ENCODE measurements at places on chromosomes 3 and 15. TPM values are rescaled to one million over a fixed set of nuclear protein-coding genes. Genes with fewer than 3 reads are reported as not detected.

- DNase-seq, result peak; percentile 73
Measured at GRCh38 chr3:93969443-93969842, 4.3 kb downstream of the PROS1 start.

- DNase-seq, result no peak
Measured at GRCh38 chr3:85182975-85183752, 224.4 kb downstream of the CADM2 start.

GRCh38 chr3:136835813-136836510, 17.0 kb downstream of the SLC35G2 start:
- DNase-seq, result no peak

DNA sequence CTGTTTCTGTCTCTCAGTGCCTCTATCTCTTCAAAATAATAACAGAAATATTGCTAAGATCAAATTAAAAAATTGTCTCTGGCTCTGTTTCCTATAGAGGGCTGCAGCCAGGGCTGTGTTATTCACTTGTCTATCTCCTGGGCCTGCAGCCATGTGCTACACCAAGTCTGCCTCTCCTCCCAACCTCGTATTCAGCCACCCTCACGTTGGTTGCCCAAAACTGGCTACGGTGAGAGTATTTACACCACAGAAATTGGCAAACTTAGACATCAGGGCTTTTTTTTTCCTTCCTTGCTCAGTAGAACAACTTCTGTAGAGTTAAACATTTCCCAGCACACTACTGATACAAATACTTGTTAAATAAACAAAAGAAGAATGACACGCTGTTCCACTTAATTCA, 320.9 kb upstream of the ICE2 start:
- no peak for DNase-seq

GRCh38 chr3:16069149-16069922, 105.1 kb upstream of the GALNT15 start:
- DNase-seq, result peak; percentile 88

GRCh38 chr3:132997404-132998185, 40.6 kb upstream of the TMEM108 start:
- no peak for DNase-seq

GRCh38 chr3:127867986-127868385, 45.7 kb upstream of the MGLL start:
- peak; percentile 64 for DNase-seq

GRCh38 chr15:28128031-28128430, 28.9 kb upstream of the OCA2 start:
- no peak for DNase-seq

GRCh38 chr15:51348688-51349087, 7.2 kb downstream of the GLDN start:
- DNase-seq, result no peak

- DNase-seq, result no peak
Measured at GRCh38 chr15:47949815-47950214, 171.0 kb upstream of the SLC24A5 start.

DNA sequence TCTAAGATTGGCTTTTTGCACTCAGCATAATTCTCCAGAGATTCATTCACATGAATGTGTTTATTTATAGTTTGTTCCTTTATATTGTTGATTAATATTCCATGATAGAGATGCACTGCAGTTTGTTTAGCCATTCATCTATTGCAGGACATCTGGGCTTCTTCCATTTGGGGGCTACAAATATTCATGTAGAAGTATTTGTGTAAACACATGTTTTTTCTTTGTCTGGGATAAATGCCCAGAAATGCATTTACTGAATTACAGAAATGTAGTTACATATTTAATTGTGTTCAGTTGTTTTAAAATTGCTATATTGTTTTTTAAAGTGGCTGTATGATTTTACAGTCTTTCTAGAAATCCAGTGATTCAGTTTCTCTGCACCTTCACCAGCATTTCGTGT, 635.0 kb downstream of the ZIC1 start:
- DNase-seq, result no peak

- DNase-seq, result no peak
Measured at GRCh38 chr3:112413074-112413473, 80.1 kb downstream of the CD200 start.

DNA sequence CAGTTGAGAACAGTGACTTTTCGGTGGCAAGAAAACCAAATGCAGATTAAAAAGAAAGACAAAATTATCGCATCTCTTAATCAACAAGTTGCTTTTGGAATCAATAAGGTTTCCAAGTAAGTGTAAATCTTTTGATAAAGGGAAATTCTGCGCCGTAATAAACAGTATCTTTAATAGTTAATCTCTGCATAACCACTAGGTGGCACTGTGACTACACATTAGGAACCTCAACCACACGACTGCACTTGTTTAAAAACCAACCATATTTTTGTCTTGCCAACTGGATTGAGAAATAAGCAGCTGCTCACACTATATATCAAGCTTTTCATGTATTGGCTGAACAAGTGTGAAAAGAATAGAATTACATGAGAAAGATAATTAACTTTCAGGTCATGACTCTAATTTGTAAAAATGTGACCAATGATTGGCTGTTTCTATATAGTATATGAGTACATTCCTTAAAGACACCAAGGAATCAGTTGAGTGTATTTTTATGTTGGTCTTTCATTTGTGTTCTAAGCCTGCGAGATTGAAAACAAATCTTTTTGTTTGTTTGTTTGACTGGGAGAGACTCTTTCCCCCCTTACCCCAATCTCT, 72.7 kb downstream of the DZIP3 start:
- DNase-seq, result peak; percentile 71

- DNase-seq, result no peak
Measured at GRCh38 chr3:194837457-194838127, 151.9 kb downstream of the FAM43A start.

GRCh38 chr15:90561344-90562244, 31.9 kb downstream of the CRTC3 start:
- no peak for DNase-seq

- no peak for DNase-seq
Measured at GRCh38 chr3:144501467-144501866, 529.8 kb downstream of the DIPK2A start.

DNA sequence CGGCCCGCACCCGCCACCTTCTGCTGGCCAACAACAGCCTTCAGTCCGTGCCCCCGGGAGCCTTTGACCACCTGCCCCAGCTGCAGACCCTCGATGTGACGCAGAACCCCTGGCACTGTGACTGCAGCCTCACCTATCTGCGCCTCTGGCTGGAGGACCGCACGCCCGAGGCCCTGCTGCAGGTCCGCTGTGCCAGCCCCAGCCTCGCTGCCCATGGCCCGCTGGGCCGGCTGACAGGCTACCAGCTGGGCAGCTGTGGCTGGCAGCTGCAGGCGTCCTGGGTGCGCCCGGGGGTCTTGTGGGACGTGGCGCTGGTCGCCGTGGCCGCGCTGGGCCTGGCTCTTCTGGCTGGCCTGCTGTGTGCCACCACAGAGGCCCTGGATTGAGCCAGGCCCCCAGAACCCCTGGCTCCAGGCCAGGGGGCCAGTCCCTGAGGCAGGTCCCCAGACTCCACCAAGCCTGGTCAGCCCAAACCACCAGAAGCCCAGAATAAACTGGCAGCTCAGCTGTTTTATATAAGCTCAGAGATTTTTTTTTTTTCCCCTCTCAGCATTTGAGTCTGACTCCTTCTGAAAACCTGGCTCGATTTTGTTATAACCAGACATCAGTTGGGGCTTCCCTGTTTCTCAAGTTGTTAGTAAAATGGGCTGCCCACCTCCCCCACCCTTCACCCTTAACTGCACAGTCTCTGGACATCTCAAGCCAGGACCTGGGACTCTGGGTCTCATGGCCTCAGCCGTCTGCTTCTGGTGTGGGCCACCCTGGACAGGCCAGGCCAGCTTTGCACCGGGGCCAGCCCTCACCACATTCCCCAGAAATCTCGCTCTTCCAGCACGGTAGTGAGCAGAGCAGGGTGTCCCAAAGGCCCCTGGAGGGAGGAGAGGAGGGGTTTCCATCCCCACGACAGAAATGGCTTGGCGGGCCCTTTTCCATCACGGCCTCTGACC, 1.6 kb downstream of the GP9 start:
- DNase-seq, result no peak

DNA sequence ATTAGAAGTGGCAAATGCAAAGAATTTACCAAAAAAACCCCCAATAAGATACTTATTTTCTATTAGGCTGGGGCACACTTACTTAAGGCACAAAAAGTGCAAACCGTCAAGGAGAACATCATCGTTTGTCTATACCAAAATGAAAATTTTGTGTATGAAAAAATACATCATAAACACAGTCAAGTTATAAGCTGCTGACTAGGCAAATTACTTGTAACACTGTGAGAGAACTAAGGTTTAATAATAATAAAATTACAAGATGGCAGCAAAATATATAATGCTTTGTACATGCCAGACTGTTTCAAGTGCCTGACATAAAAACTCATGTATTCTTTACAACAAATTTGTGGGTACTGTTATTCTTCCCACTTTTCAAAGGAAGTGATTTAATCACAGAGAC, 297.2 kb upstream of the CRBN start:
- no peak for DNase-seq

DNA sequence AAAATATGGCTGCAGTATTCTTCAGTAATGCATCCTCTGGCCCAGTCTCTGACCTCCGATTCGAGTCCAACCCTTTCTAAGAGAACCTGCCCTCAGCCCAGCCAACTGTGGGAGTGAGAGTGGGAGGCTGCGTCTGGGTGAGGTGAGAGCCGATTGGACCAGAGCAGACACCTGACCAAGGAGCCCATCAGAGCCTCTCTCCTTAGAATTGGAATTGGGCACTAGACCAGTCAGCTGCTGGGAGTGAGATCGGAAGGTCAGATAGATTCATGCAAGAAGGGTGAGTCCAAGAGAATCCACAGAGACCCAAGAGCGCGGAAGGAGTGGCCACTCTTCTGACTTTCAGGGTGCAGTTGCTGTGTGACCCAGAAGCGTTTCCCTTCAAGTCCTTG, 10.2 kb downstream of the RASL12 start:
- no peak for DNase-seq

DNA sequence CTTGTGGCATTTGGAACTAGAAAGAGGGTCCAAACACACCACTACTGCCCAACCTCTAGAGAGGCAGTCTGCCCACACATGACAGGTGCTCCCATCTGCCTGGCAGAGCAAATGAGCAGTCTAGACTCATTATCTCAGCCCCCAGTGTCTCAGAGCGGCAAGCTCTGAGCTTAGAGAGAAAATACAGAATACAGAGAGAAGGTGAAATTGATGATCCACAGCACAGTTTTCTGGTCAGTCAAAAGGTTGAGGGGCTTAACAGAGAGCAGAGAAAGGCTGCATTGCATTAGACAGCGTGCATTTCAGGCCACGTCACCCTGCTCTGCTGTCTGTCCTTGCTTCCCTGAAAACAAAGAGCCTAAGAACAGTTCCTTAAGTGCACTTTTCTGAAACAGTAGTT, 135.1 kb downstream of the KCNMB2 start:
- no peak for DNase-seq

DNA sequence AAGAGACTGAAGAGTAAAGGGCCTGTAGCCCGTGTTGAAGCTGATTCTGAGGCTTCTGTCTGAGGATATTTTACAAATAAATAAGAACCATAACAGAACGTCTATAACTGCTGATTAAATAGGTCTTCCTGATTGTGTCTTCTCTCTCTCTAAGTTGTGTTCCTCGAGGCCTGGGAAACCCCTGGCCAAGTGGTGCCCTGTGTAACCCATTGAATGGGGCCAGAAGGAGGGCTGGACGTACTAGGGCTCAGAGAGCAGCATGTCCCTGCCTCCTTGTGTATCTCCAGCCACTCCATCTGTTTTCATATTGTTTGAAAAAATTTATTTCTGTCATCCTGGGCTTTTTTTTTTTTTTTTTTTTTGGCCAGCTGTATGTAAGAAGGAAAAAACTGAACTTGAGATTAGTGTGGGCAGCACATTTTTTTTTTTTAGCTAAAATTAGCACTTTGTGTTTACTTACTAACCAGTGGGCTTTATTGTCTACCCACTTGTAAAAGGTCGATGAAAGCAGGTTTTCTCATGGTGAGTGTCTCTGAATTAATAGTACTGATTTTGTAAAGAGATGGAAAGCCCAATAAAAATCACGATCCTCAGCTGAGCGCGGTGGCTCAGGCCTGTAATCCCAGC, 10.7 kb downstream of the DHX30 start:
- no peak for DNase-seq

GRCh38 chr3:150898046-150898754, 7.0 kb downstream of the MINDY4B start:
- DNase-seq, result no peak

DNA sequence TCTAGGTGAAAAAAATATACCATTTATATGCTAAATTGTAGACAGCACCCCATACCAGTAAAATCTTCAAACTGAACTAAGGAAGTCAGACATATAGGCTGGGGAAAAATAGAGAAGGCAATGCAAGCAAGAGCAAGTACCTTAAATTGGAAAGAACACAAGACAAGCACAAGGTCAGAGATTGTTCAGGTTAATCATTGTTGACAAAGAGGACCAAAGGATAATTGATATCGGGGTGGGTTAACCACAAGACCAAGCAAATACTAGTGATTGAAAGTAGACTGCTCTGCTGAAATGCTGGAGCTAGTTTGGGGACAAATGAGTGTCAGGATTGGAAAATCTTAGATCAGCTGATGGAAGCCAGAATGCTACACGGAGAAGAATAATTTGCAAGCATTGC, 499.8 kb downstream of the ROBO2 start:
- no peak for DNase-seq

- DNase-seq, result no peak
Measured at GRCh38 chr3:147393943-147394883, 12.1 kb downstream of the ZIC4 start.

- no peak for DNase-seq
Measured at GRCh38 chr3:120475722-120476377, 25.1 kb upstream of the FSTL1 start.

DNA sequence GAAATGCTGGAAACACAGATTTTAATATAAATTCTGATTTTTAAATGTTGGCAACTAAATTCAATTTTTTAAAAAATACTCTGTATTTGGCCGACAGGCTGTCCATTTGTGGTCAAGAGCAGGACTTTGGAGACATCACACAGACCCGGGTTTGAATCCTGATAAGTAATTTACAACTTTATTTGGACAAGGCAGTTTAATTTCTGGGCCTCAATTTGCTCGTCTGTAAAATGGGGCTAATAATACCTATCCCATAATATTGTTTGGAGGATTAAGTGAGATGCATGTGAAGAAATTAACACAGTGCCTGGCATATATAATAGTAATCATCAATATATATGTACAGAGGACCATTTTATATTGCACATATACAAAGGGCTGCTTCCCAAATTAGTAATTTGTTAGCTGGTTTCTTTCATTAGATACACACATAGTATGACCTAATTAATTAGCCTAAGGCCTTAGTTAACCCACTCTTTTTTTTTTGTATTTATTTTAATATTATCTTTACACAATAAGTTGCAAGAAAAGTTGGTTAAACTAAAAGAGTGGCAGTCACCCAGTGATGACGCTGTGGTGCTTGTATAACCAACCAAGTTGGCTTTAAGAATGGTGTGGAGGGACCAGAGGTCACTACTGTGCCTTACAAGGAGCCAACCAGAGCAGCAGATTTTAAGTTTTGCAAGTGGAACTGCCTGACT, 665 bp downstream of the PIGB start:
- peak; percentile 22 for DNase-seq

Gene C3orf85
- total RNA-seq, result not detected

Gene CPEB1
- 10.8 TPM for total RNA-seq

Gene LINGO1
- total RNA-seq, result 0.60 TPM

Gene SLC51B
- total RNA-seq, result not detected

Gene TMEM108
- not detected for total RNA-seq

Gene GFM1
- total RNA-seq, result 107 TPM

Gene SLC24A5
- total RNA-seq, result not detected

Gene CCR9
- not detected for total RNA-seq

Gene CHRNA3
- 0.14 TPM for total RNA-seq

Gene HESX1
- not detected for total RNA-seq

Gene LCTL
- total RNA-seq, result 1.8 TPM

Gene DUOXA2
- total RNA-seq, result not detected

Gene AMT
- 0.93 TPM for total RNA-seq
